ENCODE measurements at places on chromosomes 6 and 20.

GRCh38 chr6:14730654-14731053, 515.2 kb upstream of the JARID2 start:
- DNase-seq, result no peak

GRCh38 chr6:119283979-119284545, 65.5 kb downstream of the MAN1A1 start:
- no peak for DNase-seq

DNA sequence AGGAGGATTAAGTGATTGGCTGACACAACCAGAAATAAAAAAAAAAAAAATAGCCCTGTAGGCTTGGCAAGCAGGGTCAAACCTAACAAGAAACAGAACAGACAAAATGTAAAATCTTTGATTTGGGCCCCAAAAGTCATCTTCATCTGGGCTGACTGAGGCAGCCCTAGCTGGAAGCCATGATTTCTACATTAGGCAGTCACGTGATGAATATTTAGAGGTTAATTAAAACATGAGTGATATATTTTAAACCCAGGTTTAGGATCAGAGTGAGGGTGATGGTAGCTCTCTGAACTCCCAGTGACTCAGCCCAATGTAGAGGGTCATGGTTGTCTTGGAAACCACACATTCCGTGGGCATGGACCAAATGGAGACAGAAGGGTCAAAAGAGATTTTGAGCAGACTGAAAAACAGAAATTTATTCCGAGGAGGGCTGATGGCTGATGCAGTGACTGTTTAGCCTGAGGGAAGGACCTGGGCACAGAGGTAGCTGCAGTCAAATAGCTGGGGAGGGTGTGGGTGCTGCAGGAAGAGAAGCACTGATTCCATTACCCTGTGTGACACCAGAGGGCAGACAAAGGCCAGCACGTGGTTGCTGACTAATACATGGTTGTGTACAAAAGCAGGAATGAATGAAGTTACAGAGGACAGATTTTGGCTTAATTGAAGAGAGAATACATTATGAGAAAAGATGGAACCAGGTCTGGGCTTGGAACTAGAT, 573.1 kb upstream of the CHD6 start:
- no peak for DNase-seq

GRCh38 chr6:15996030-15996429, 132.9 kb upstream of the MYLIP start:
- no peak for DNase-seq

DNA sequence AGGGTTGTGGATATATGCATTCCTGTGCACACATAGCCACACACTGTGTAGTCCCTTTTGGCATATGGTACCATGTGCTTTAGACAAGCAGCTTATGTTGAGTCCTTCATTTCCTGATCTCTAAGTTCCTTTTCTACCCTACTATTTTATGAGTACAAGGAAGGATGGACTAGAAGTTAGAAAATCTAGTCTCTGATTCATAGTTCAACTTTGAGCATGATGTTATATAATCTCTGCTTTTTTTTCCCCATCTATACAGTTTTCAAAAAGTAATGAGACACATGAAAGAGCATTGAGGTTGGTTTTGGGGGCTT, 123.6 kb downstream of the PLEKHG1 start:
- no peak for DNase-seq

- no peak for DNase-seq
Measured at GRCh38 chr6:23311211-23311610, 741.8 kb downstream of the HDGFL1 start.

DNA sequence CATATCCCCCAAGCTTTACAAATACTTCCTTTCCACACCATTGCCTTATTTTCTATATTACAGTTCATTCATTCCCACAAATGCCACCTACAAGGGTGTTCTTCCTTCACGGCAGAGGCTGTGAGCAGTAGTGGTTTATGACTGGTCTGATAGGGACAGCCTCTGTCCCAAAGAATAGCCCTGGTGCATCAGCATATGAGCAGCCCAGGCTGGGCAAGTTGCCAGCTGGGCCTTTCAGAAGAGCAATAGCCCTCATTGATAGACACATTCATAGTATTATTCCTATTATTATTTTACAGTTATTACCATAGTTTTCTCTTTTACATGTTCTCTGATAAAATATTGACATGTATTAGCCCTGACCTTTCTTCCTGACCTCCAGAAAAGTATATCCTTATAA, 149.9 kb downstream of the MMS22L start:
- DNase-seq, result no peak

DNA sequence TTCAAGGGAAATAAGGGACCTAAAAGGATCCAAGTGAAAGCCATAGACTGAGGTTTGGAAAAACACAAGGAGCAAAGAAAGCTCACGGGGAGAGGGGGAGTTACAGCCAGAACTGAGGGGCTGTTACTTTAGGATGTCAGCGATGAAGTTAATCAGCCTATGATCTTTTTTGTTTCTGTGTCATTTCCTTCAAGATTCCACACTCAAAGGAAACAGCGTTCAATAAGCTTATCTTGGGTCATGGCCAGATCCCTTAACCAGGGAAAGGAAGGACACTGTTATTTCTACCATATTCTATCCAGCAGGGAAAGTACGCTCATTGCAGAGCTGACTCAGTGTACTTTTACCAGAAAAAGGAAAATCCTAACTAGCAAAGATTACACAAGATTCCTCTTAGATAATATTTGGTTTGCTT, 132.8 kb downstream of the PFDN4 start:
- no peak for DNase-seq

Data from stimulated activated CD8-positive, alpha-beta memory T cell treated with anti-CD3 and anti-CD28 coated beads, Interleukin-7, amount 100 ng/mL, for 24 hours (primary cell).